ENCODE measurements at places on chromosomes 2 and 18.

- no peak for DNase-seq
These were observed 29.4 kb downstream of the MAIP1 start for GRCh38 chr2:199984755-199985154.

GRCh38 chr2:48250943-48251342, 279.0 kb upstream of the STON1 start:
- DNase-seq: no peak

GRCh38 chr18:47689371-47689770, 241.1 kb downstream of the SMAD2 start:
- DNase-seq: no peak

DNA sequence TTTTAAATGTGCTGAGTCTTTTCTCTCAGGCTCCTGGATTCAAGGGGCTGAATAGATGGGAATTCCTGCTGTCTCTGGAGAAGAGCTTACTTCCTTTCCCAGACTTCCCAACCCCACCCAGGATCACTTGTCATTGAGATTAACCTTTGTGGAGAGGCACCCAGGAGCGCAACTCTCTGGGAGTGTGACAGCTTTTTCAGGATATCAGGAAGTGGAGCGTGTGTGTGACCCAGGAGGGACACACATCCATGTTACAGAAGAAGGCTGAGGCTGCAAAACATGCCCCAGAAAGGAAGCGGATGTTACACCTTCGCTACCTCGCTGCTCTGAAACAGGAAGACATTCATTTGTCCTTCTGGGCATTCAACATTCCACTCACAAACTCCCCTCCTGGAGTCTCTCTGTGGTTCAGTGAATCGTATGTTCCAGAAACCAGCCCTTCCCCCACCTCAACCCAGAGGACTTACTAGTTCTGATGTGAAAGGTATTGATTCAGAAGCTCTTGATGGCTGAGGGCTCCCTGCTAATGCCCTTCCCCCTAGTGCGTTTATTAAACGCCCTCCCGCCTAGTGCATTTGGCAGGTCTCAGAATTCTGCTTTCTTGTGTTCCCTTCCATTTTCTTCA, 523.9 kb downstream of the TNS1 start:
- no peak for DNase-seq

- no peak for DNase-seq
These were observed 153.7 kb upstream of the SMAD2 start for GRCh38 chr18:48084041-48084757.

DNA sequence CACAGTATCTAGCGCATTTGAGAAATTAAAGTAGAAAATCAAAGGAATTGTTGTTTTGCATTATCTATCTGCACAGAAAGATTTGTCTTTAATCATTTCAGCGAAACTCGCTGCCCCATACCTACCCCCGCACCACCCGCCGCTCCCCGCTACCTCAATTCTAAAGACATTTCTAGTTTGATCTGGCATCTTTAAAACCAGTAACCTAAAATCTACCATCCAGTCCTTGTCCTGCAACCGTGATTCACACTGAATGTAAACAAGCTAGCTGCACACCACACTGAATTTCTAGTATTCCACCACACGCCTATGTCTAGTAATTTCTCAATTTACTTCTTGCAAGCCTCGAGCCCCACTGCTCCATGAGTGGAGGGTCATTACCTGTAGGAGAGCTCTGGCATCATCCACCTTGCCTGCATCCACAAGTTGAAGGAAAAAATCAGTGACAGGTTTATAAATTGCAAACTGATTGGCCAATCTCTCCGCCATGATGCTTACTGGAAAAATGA, 60.1 kb downstream of the ABCG8 start:
- peak; percentile 62 for DNase-seq

DNA sequence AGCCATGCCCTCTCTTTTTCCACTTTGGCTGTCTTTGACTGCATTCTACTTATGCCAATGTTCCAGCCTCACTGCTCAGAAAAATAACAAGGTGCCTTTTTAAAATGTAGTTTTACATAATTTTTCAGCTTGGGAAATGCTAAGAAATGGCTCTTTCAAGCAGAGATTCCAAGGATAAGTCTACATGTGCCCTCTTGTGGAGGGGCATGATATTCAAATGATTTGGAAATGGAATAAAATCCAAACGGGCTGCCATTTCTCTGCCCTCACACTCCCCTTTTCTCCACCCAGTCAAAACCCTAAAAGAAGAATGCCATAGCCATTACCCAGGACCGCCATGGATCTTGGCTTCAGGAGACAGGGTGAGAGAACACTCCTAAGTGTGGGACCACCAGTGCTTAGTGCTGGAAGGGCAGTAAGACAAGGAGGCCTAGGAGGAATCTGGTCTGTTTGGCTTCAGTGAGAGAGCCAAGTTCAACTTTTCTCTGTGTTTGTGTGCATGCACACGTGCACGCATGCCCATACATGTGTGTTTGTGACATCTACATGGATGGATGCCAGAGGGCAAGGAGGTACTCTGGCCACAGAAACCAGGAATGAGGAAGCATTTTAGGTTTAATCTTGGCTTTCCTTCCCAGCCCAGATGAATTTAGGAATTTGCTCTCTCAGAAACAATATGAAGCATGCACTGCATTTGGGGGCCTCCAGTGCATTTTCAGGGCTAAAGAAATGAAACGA, 174.0 kb upstream of the SLC14A2 start:
- no peak for DNase-seq

- DNase-seq: no peak
These were observed 3.8 kb downstream of the MYL12A start for GRCh38 chr18:3251249-3251962.

- DNase-seq: peak; percentile 45
These were observed 26.4 kb upstream of the MSTN start for GRCh38 chr2:190088917-190089316.

DNA sequence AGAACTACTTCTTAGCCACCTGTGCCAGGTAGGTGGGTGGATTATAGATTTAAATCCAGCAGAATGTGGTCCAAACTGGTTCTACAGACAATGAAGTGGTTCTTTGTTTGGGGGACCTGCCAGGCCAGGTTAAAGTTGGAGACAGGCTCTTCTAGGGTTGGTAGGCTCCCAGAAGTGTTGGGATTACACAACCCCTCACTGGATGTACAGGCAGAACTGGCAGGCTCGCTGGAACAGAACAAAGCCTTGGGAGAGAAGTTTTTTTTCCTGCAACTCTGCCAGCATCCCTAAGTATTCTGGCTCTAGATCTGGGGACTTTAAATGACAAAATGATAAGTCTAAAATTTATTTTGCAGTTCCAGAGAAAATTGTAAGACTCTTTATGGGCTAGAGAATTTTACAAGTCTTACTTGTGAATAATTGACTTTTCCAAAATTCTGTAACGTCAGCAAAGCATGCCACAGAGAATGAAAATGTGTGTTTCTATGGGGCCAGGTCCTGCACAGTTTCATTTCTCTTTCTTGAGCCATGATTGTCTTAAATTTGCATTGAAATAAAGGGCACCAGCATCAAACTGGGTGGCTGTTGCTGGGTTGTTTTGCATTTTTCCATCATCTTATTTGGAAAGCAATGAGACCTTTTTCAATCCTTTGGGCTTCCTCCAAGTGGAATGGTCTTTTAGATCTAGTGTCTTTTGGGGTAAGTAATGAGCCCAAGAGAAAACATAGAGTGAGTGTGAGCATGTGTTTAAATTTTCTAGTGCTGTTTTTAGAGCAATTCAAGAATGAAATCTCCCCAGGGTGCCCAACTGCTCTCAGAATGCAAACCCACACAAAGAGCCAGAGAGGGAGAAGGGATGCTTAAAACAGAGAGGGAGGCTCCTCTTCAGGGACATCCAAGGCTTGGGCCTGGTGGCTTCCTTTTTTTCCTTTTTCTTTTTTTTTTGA, 32.4 kb upstream of the ATL2 start:
- no peak for DNase-seq

DNA sequence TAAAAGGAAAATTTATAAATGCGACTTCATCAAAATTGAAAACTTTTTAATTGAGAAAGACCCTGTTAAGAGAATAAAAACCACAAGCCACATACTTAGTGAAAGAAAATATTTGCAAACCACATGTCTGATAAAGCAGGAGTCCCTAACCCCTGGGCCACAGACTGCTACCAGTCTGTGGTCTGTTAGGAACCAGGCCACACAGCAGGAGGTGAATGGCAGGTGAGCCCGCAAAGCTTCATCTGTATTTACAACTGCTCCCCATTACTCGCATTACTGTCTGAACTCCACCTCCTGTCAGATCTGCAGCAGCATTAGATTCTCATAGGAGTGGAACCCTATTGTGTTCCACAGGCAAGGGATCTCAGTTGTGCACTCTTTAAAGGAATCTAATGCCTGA, 95.5 kb upstream of the CRACDL start:
- DNase-seq: peak; percentile 10

GRCh38 chr2:38271697-38272096, 105.4 kb downstream of the ATL2 start:
- no peak for DNase-seq

DNA sequence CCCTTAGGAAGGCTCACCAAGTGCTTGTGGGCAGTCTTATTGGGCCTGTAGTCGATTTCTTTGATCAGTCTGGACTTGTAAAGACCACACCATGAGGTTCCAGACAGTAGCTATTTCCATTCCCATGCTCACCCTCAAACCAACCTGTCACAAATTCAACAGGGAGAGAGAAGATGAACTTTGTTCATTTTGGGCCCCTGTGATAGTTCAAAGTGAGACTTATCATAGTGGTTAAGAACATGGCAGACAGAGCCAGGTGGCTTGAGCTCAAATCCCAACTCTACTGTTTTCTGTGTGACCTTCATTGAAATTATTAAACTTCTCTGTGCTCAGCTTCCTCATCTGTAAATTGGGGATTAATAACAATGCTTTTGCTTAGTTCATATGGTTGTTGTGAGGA, 53.9 kb upstream of the CTLA4 start:
- no peak for DNase-seq

GRCh38 chr2:67726416-67726815, 329.3 kb downstream of the ETAA1 start:
- no peak for DNase-seq

DNA sequence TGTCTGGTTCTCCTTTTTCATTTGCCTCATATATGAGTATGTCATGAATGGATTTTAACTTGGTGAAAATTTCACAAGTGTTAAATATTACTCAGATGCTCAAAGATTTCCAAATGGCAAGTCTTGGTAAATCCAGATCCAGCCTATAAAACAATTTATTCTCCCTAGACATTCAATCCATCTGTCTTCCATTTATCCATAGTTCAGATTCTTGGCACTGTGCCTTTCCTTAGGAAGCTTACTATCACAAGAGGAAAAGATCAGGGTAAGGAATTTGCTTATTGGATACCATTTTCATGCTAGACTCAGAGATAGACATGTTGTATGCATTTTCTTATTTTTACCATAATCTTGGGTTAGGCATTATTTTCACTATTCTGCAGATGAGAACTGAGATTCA, 72.5 kb upstream of the LRRTM1 start:
- DNase-seq: no peak

DNA sequence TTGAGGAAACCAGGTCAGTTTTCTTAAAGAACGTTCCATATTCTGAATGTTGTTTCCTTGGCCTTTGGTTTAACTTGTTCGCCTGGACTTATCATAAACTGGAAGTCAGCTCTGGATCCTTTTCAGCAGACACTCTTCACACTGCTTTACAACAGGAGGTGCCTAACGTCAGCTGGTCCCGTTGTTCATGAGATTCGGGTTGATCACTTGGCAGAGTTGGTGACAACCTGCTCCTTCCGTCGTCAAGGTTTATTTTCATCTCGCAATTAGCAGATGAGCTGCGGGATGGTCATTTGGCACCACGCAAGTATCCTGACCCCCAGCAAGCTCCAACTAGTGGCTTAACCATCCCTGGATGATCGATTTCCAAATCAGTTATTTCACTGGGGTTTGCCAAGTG, 23.0 kb upstream of the BIN1 start:
- no peak for DNase-seq

DNA sequence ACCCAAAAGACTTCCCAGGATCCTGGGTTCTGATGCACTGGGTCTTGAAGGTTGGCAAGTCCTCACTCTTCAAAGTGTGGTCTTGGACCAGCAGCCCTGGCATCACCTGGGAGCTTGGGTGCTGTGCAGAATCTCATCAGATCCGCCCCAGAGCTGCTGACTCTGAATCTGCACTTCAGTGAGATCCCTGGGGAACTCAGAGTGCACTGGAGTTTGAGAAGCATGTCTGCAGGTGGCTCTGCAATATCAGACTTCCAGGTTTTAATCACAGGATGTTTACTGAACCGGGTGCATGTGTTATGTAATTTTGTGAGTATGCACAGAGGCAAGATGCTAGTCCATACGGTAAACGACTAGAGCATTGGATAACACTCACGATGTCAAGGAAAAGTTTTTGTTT, 58.0 kb upstream of the BOD1L2 start:
- peak; percentile 43 for DNase-seq

- DNase-seq: peak; percentile 9
These were observed 4.4 kb downstream of the MAP4K3 start for GRCh38 chr2:39432701-39433100.

- DNase-seq: no peak
These were observed 13.7 kb upstream of the TTC39C start for GRCh38 chr18:24000613-24001490.

- DNase-seq: no peak
These were observed 7.9 kb upstream of the NR4A2 start for GRCh38 chr2:156340377-156340776.

- no peak for DNase-seq
These were observed 67.6 kb downstream of the SLC66A3 start for GRCh38 chr2:11222845-11223244.

- DNase-seq: no peak
These were observed 24.3 kb downstream of the METTL8 start for GRCh38 chr2:171409436-171409971.

Measured in NCI-H146 (cell line).